ENCODE measurements at places on chromosomes 16 and 17.

GRCh38 chr16:54118846-54119245 lies 167.7 kb downstream of the IRX3 start:
- no peaks in the 10 kb centered on the region for H3K27me3 ChIP-seq
- H3K36me3 ChIP-seq = no peaks in the 10 kb centered on the region
- no peak overlapping the region for H3K27ac ChIP-seq
- no peaks in the 10 kb centered on the region for H3K4me1 ChIP-seq
- DNase-seq = no peak

DNA sequence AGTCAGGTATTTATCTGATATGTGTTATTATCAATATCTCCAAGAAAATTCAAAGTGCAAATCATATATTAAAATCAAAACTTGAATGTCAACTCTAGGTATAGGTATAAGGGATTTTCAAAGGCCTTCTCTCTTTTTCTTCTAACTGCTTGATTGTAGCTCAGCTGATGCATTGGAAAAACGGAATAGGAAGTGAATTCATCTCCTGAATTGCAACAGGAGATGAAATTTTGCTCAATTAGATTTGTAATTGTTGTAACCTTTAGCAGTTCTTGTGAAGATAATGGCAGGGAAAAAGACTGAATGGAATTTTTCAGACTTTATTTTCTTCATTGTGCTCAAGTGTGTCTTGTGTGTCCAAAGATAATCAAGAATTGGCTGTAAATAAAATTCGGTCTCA lies 190.2 kb upstream of the KCNJ16 start:
- no peak overlapping the region for H3K4me3 ChIP-seq
- no peak overlapping the region for H3K27ac ChIP-seq
- H3K36me3 ChIP-seq = no peaks in the 10 kb centered on the region
- H3K27me3 ChIP-seq = no peaks in the 10 kb centered on the region

GRCh38 chr17:5530265-5531084 lies 44.1 kb downstream of the MIS12 start:
- DNase-seq = no peak
- H3K36me3 ChIP-seq = no peaks in the 10 kb centered on the region
- H3K4me1 ChIP-seq = no peaks in the 10 kb centered on the region
- H3K27ac ChIP-seq = no peak overlapping the region
- no peak overlapping the region for H3K4me3 ChIP-seq

DNA sequence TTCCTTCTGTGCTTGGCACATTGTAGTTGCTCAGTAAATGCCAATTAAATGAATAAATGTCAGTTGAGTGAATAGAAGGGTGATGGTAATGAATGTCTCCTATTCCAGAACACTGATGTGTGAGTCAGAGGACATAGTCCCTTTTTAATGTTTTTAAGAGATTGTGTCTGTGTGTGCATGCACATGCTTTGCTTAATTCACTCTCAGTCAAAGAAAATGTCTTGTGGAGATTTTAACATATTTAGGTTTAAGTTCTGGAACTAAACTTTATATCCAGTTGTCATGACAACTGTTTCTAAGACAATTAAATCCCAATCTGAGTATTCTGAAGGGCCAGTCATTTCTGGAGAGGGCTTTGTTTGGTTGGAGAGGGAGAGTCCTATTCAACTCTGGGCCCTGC lies 255.3 kb upstream of the CDH11 start:
- H3K27me3 ChIP-seq = no peaks in the 10 kb centered on the region
- no peaks in the 10 kb centered on the region for H3K36me3 ChIP-seq
- no peak overlapping the region for H3K4me3 ChIP-seq
- DNase-seq = no peak

- H3K4me1 ChIP-seq = peaks cover 25% of the 10 kb centered on the region
- H3K27ac ChIP-seq = no peak overlapping the region
- no peak for DNase-seq
- no peaks in the 10 kb centered on the region for H3K27me3 ChIP-seq
- H3K4me3 ChIP-seq = no peak overlapping the region
- H3K36me3 ChIP-seq = no peaks in the 10 kb centered on the region
These were observed 110.2 kb downstream of the COPRS start for GRCh38 chr17:31748881-31749280.

DNA sequence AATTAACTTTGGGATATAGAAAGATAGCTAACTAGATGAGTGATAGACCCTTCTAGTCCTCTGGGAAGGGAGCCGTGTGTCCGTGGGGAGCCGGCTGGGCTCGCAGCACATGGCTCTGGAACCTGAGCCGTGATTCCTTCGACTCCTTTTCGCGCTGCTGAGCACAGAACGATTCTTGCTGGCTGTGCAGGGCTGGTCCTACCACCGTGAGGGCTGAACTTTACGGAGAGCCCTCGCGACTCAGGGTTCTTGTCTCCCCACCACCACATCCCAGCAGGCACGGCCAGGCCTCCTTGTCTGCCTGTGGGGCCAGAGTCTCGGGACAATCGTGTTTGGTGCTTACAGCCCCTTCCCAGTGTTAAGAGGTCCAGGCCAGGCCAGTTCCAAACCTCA lies 13.8 kb upstream of the TCF25 start:
- H3K4me1 ChIP-seq = peaks cover 15% of the 10 kb centered on the region
- DNase-seq = no peak
- H3K27me3 ChIP-seq = no peaks in the 10 kb centered on the region

GRCh38 chr17:78421084-78421533 lies 42.7 kb downstream of the PGS1 start:
- no peak for DNase-seq
- no peaks in the 10 kb centered on the region for H3K27me3 ChIP-seq
- H3K36me3 ChIP-seq = peaks cover 63% of the 10 kb centered on the region

- no peaks in the 10 kb centered on the region for H3K27me3 ChIP-seq
- H3K4me3 ChIP-seq = no peak overlapping the region
- no peaks in the 10 kb centered on the region for H3K36me3 ChIP-seq
- peak; percentile 48 for DNase-seq
- H3K27ac ChIP-seq = no peak overlapping the region
These were observed 2.9 kb downstream of the SMPD3 start for GRCh38 chr16:68445458-68445857.

- H3K27me3 ChIP-seq = no peaks in the 10 kb centered on the region
- H3K4me3 ChIP-seq = no peak overlapping the region
- no peak overlapping the region for H3K27ac ChIP-seq
- DNase-seq = no peak
- no peaks in the 10 kb centered on the region for H3K36me3 ChIP-seq
These were observed 202.2 kb downstream of the ENGASE start for GRCh38 chr17:79276821-79277220.

- H3K27me3 ChIP-seq = peaks cover 47% of the 10 kb centered on the region
- no peaks in the 10 kb centered on the region for H3K36me3 ChIP-seq
- no peak for DNase-seq
- no peaks in the 10 kb centered on the region for H3K4me1 ChIP-seq
- no peak overlapping the region for H3K27ac ChIP-seq
These were observed 8.1 kb upstream of the CBX2 start for GRCh38 chr17:79769570-79770506.

DNA sequence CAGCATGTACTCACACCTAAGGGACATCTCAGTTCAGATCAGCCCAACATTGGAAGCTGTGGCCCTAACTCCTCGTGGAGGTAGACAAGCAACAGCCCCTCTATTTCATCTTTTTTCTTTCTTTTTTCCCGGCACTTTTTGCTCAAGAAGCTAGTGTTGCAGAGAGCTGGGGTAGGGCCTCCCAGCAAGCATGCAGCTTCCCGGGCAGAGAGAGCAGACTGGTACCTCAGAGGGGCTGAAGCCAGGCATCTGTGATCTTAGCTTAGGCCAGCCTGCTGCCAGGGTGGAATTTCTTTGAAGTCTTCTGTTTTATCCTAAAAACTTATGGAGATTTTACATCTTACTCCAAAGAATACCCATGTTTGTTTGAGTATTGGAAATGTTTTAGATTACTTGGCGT lies 195.4 kb downstream of the C16orf95 start:
- H3K4me3 ChIP-seq = no peak overlapping the region
- peaks cover 13% of the 10 kb centered on the region for H3K4me1 ChIP-seq
- DNase-seq = no peak
- H3K27ac ChIP-seq = no peak overlapping the region

DNA sequence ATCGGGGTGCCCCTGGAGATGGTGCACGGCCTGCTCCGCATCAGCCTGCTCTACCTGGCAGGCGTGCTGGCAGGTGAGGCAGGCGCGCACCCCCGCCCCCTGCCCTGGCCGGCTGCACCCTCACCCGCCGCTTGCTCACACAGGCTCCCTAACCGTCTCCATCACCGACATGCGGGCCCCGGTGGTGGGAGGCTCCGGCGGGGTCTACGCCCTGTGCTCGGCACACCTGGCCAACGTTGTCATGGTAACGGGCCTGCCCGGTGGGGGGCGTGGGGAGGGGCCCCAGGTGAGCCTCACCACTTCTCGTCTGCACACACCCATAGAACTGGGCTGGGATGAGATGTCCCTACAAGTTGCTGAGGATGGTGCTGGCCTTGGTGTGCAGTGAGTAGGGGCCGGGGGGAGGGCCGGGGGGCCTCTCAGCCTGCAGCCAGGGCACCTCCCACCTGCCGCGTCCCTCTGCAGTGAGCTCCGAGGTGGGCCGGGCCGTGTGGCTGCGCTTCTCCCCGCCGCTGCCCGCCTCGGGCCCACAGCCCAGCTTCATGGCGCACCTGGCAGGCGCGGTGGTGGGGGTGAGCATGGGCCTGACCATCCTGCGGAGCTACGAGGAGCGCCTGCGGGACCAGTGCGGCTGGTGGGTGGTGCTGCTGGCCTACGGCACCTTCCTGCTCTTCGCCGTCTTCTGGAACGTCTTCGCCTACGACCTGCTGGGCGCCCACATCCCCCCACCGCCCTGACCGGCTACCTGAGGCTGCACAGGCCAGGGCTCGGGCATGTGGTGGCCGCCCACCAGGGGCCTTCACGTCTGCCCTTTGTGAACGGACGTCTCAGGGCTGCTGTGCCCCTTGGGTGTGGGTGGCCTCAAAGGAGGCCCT lies 2.1 kb downstream of the RHBDL1 start:
- no peak overlapping the region for H3K27ac ChIP-seq
- DNase-seq = no peak
- H3K4me3 ChIP-seq = no peak overlapping the region
- H3K36me3 ChIP-seq = peaks cover 37% of the 10 kb centered on the region
- no peaks in the 10 kb centered on the region for H3K27me3 ChIP-seq
- peaks cover 51% of the 10 kb centered on the region for H3K4me1 ChIP-seq

GRCh38 chr17:80212962-80213642 lies 7.0 kb downstream of the SGSH start:
- H3K27ac ChIP-seq = no peak overlapping the region
- DNase-seq = no peak
- no peaks in the 10 kb centered on the region for H3K27me3 ChIP-seq
- no peak overlapping the region for H3K4me3 ChIP-seq
- no peaks in the 10 kb centered on the region for H3K4me1 ChIP-seq

- peaks cover 49% of the 10 kb centered on the region for H3K4me1 ChIP-seq
- no peak overlapping the region for H3K27ac ChIP-seq
- DNase-seq = no peak
- no peak overlapping the region for H3K4me3 ChIP-seq
These were observed 5.9 kb downstream of the HPR start for GRCh38 chr16:72068930-72069329.

- no peak overlapping the region for H3K27ac ChIP-seq
- H3K36me3 ChIP-seq = no peaks in the 10 kb centered on the region
- H3K4me3 ChIP-seq = no peak overlapping the region
- DNase-seq = no peak
- H3K27me3 ChIP-seq = no peaks in the 10 kb centered on the region
These were observed 312.5 kb downstream of the MAF start for GRCh38 chr16:79288066-79288465.

DNA sequence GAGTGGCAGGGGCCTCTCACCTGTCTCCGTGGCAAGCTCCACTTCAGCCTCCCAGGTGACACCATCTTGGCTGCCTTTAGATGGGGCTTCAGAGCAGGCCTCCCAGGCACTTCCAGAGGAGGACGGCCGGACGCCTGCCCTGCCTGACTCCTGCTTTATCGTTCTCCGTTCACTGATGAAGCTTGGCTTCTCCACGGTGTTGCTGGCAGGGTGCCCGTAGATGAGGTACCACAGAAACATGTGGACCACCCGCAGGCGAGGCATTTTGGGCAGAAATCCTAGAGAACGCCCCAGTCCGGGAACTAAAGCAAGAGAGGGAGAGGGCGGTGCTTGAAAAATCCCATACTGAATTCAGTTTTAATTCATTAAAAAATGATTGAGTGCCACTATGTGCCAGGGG lies 54.5 kb downstream of the GTF3C1 start:
- DNase-seq = peak; percentile 71
- no peaks in the 10 kb centered on the region for H3K27me3 ChIP-seq
- H3K36me3 ChIP-seq = peaks cover 100% of the 10 kb centered on the region

GRCh38 chr16:67116388-67117311 lies 6.9 kb downstream of the PHAF1 start:
- H3K4me3 ChIP-seq = no peak overlapping the region
- peaks cover 30% of the 10 kb centered on the region for H3K36me3 ChIP-seq
- H3K27ac ChIP-seq = peak overlapping the region; percentile 59
- peaks cover 3% of the 10 kb centered on the region for H3K4me1 ChIP-seq
- no peaks in the 10 kb centered on the region for H3K27me3 ChIP-seq

- peak overlapping the region; percentile 12 for H3K4me3 ChIP-seq
- H3K27me3 ChIP-seq = no peaks in the 10 kb centered on the region
- no peak overlapping the region for H3K27ac ChIP-seq
- H3K4me1 ChIP-seq = peaks cover 5% of the 10 kb centered on the region
These were observed 368.6 kb downstream of the CDH13 start for GRCh38 chr16:82995286-82995923.

DNA sequence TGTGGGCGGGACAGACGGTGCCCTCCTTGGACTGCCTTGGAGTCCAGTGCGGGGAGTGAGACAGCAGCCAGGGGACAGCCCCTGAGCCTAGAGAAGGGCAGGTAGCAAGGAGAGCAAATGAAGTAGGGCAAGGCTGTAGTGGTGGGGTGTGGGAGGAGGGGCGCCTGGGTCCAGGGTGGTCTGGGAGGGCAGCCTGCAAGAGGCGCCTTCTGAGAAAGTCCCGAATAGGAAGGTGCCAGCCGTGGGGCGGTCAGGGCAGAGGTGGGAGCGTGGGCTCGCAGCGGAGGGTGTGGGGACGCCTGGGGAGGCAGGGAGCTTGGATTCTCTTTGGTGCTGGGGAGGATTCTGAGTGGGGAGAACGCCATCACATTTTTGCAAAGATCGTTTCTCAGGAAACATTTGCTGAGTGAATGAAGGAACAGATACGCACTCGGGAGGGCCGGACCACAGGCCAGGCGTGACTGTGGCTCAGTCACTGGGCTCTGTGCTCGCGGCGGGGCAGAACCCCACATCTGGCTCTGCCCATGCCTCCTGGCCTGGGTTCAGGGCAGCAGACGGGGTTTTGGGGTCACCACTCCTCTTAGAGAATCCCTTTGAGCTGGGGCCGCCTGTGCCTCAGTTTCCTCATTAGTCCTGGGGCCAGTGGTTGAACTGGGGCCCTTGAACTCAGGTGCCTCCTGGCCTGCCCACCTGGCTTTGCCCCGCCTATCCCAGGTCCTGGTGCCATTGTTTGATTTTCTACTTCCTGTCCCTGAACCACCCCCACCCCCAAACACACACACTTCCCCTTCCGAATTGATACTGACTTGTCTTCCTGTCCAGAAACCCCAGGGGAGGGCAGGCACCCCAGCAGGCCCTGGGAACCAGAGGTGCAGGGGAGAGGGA lies 4.2 kb downstream of the SNN start:
- no peaks in the 10 kb centered on the region for H3K4me1 ChIP-seq
- no peaks in the 10 kb centered on the region for H3K36me3 ChIP-seq
- DNase-seq = no peak
- no peak overlapping the region for H3K27ac ChIP-seq

GRCh38 chr17:63697341-63698286 lies 2.3 kb downstream of the LIMD2 start:
- peaks cover 31% of the 10 kb centered on the region for H3K4me1 ChIP-seq
- H3K36me3 ChIP-seq = peaks cover 34% of the 10 kb centered on the region
- H3K27me3 ChIP-seq = no peaks in the 10 kb centered on the region
- H3K4me3 ChIP-seq = no peak overlapping the region
- no peak for DNase-seq
- peak overlapping the region; percentile 97 for H3K27ac ChIP-seq

- peaks cover 5% of the 10 kb centered on the region for H3K36me3 ChIP-seq
- no peaks in the 10 kb centered on the region for H3K4me1 ChIP-seq
- no peaks in the 10 kb centered on the region for H3K27me3 ChIP-seq
- no peak for DNase-seq
- no peak overlapping the region for H3K27ac ChIP-seq
These were observed 16.1 kb downstream of the AMFR start for GRCh38 chr16:56409195-56409594.

All from tibial nerve (tissue), 4 donors.